ENCODE measurements at places on chromosomes 12 and 14.
A peak's percentile ranks its signal among the peaks of the same experiment; 100 is the strongest.

- H3K27ac ChIP-seq = no peak overlapping the region
- H3K27me3 ChIP-seq = no peaks in the 10 kb centered on the region
- peaks cover 22% of the 10 kb centered on the region for H3K4me1 ChIP-seq
- H3K36me3 ChIP-seq = no peaks in the 10 kb centered on the region
These were observed 16.0 kb downstream of the VSX2 start for GRCh38 chr14:74255281-74255680.

GRCh38 chr14:51552275-51552674 is 99.4 kb upstream of the FRMD6 start:
- no peaks in the 10 kb centered on the region for H3K27me3 ChIP-seq
- H3K36me3 ChIP-seq = no peaks in the 10 kb centered on the region
- H3K4me3 ChIP-seq = no peak overlapping the region
- H3K4me1 ChIP-seq = peaks cover 11% of the 10 kb centered on the region
- no peak for DNase-seq

- H3K4me1 ChIP-seq = no peaks in the 10 kb centered on the region
- H3K27me3 ChIP-seq = no peaks in the 10 kb centered on the region
- no peak overlapping the region for H3K4me3 ChIP-seq
- no peaks in the 10 kb centered on the region for H3K36me3 ChIP-seq
- no peak overlapping the region for H3K27ac ChIP-seq
These were observed 316.0 kb downstream of the CCDC91 start for GRCh38 chr12:28506271-28506670.

GRCh38 chr12:105574056-105574715 is 243.7 kb downstream of the C12orf75 start:
- no peak for DNase-seq
- H3K27me3 ChIP-seq = no peaks in the 10 kb centered on the region
- H3K36me3 ChIP-seq = no peaks in the 10 kb centered on the region
- H3K4me1 ChIP-seq = no peaks in the 10 kb centered on the region

GRCh38 chr12:132537836-132538662 is 48.1 kb downstream of the FBRSL1 start:
- no peak overlapping the region for H3K4me3 ChIP-seq
- no peak overlapping the region for H3K27ac ChIP-seq
- no peaks in the 10 kb centered on the region for H3K36me3 ChIP-seq
- H3K27me3 ChIP-seq = no peaks in the 10 kb centered on the region
- H3K4me1 ChIP-seq = no peaks in the 10 kb centered on the region

DNA sequence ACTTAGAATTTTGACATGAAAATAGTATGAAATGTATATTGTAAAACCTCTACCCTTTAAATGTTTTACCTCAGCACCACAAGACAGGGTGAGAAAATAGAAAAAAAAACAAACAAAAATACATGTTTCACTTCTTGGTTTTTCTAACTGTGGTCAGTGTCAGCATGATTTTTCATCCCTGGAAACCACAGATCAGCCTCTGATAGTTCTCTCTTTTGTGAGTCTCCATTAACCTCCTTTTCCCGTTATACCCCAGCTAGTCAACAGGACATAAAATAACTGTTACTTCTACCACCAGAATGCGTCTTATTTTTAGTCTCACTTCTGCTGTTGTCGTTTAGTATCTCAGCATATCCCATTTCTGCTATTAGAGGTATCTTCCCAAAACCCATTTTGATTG is 48.3 kb upstream of the KCNMB4 start:
- H3K4me1 ChIP-seq = peaks cover 12% of the 10 kb centered on the region
- no peak for DNase-seq

DNA sequence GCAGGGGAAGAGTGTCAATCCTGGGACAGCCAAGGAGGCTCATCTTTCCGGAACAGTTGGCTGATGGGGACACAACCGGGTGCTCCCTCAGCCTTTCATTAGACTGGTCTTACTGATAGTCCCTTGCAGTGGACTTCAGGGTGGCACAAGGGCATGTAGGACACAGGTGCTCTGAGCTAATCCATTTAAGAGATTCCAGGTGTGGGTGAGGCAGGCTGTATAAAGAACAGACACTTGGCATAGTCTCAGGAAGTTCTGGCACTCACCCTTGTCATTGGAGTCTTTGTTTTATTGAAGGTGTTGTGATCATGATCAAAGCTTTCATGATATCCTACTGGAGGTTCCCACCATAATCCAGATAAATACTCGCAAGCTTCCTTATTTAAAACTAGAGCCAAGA is 341.6 kb downstream of the EMP1 start:
- no peaks in the 10 kb centered on the region for H3K36me3 ChIP-seq
- no peak overlapping the region for H3K27ac ChIP-seq
- no peaks in the 10 kb centered on the region for H3K4me1 ChIP-seq
- no peaks in the 10 kb centered on the region for H3K27me3 ChIP-seq
- no peak overlapping the region for H3K4me3 ChIP-seq

DNA sequence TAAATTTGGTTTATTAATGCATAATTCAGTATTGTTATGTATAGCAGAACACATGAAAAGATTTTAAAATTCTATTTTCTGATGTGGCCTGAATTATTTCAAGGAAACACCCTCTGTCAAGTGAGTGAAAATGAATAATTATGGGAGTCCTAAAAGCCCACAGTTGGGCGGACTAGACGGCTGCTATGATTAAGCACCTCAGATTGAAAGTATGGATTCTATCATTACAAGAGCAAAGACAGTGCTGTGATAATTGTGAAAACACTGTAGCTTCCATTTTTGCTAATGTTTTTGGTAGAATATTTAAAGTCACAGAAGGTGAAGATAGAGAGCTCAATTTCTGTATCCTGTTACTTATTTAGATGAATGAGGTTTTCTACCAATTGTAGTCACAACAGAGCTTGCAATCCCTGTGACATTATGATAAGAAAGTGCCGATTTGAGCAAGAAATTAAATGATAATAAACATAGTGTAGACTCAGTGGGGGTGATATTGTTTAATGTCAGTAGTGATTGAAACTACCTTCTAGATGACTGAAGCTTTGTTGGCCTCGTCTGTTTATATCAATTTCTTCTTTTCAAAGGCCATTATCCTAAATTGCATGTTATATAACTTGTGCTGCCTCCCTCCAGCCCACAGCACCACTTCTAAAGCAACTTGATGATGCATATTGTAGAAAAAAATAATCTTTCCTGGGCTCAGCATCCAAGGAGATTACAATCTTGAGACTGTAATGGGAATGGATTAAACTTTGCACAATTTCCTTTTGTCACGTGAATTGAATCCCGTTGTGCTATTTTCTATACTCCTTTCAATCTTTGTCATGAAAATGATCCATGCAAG is 359.8 kb downstream of the BTG1 start:
- DNase-seq = no peak
- H3K27ac ChIP-seq = no peak overlapping the region
- no peak overlapping the region for H3K4me3 ChIP-seq
- no peaks in the 10 kb centered on the region for H3K27me3 ChIP-seq
- no peaks in the 10 kb centered on the region for H3K4me1 ChIP-seq

GRCh38 chr12:47123730-47124129 is 44.0 kb upstream of the AMIGO2 start:
- H3K27me3 ChIP-seq = no peaks in the 10 kb centered on the region
- H3K4me1 ChIP-seq = peaks cover 9% of the 10 kb centered on the region
- no peak overlapping the region for H3K4me3 ChIP-seq
- DNase-seq = no peak

GRCh38 chr14:68417009-68417650 is 375.7 kb downstream of the ZFP36L1 start:
- H3K4me1 ChIP-seq = no peaks in the 10 kb centered on the region
- DNase-seq = no peak
- no peaks in the 10 kb centered on the region for H3K36me3 ChIP-seq
- H3K27me3 ChIP-seq = no peaks in the 10 kb centered on the region
- no peak overlapping the region for H3K4me3 ChIP-seq
- no peak overlapping the region for H3K27ac ChIP-seq

- H3K4me3 ChIP-seq = no peak overlapping the region
- peaks cover 62% of the 10 kb centered on the region for H3K4me1 ChIP-seq
- peak overlapping the region; percentile 92 for H3K27ac ChIP-seq
- peak; percentile 53 for DNase-seq
These were observed 160.1 kb downstream of the EPS8 start for GRCh38 chr12:15629108-15629507.

DNA sequence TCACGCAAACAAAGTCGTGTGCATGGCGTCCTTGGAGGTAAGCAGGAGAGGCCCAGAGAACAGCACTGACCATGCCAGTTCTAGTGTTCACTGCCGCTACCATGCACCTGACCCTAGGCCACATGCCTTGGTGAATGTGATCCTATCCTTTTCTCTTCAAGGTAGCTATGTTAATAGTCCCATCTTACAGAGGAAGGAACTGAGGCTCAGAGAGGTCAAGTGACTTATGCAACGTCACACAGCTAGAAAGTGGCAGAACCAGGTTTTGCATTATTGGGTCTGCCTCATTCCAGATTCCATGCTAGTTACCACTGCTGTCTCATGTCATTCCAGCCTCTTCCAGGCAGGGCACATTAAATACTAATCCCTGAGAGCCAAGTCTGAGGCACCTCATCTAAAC is 85.2 kb downstream of the FOXN4 start:
- no peak for DNase-seq
- H3K4me3 ChIP-seq = no peak overlapping the region
- H3K4me1 ChIP-seq = no peaks in the 10 kb centered on the region
- peaks cover 33% of the 10 kb centered on the region for H3K36me3 ChIP-seq
- no peaks in the 10 kb centered on the region for H3K27me3 ChIP-seq

DNA sequence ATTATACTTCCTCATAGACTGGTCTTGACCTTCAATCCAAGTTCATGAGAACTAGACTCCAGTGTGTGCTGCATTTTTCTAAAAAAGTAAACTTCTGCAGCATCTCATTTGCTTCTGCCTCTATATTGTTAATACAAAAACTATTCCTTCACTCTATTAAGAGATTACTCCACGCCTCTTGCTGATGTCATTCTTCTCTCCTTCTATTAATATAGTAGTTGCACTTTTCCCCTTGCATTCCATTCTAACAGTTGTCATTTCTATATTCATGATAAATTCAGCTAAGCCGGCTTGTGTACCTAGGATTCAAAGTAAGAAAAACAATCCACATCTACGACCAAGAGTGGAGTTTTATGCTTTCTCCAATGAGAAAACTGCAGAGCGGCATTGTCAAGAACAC is 480.4 kb upstream of the NOVA1 start:
- no peak overlapping the region for H3K4me3 ChIP-seq
- DNase-seq = no peak
- H3K4me1 ChIP-seq = peaks cover 19% of the 10 kb centered on the region
- no peaks in the 10 kb centered on the region for H3K36me3 ChIP-seq
- H3K27ac ChIP-seq = peak overlapping the region; percentile 54

- no peak for DNase-seq
- H3K4me1 ChIP-seq = peaks cover 6% of the 10 kb centered on the region
- H3K27ac ChIP-seq = no peak overlapping the region
- no peak overlapping the region for H3K4me3 ChIP-seq
These were observed 212.6 kb downstream of the SLC16A7 start for GRCh38 chr12:59808317-59808910.

DNA sequence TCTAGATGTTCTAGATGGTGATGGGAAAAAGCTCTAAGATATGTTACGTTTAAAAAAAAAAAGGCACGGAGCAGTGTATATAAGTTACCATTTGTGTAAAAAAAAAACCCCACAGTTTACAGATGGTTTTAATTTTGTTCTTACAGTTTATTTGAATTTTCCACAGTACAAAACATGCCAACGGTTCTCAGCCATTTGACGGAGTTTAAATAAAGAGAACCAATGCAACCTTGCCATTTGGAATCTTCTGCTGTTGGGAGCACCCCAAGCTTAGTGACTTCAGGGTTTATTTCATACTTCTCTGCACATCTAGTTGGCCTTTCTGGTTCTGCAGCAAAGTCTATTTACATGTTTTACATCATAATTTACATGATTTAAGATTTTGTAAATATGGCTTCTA is 7.7 kb upstream of the HPD start:
- H3K4me1 ChIP-seq = peaks cover 2% of the 10 kb centered on the region
- no peak for DNase-seq
- no peak overlapping the region for H3K4me3 ChIP-seq
- no peak overlapping the region for H3K27ac ChIP-seq
- no peaks in the 10 kb centered on the region for H3K36me3 ChIP-seq

GRCh38 chr14:30607156-30607780 is 14.9 kb upstream of the SCFD1 start:
- peaks cover 5% of the 10 kb centered on the region for H3K36me3 ChIP-seq
- H3K27ac ChIP-seq = no peak overlapping the region
- H3K4me1 ChIP-seq = peaks cover 7% of the 10 kb centered on the region

GRCh38 chr14:58272588-58273372 is 25.6 kb upstream of the ARID4A start:
- no peak overlapping the region for H3K4me3 ChIP-seq
- H3K36me3 ChIP-seq = peaks cover 40% of the 10 kb centered on the region
- peaks cover 48% of the 10 kb centered on the region for H3K4me1 ChIP-seq
- DNase-seq = no peak
- no peaks in the 10 kb centered on the region for H3K27me3 ChIP-seq

DNA sequence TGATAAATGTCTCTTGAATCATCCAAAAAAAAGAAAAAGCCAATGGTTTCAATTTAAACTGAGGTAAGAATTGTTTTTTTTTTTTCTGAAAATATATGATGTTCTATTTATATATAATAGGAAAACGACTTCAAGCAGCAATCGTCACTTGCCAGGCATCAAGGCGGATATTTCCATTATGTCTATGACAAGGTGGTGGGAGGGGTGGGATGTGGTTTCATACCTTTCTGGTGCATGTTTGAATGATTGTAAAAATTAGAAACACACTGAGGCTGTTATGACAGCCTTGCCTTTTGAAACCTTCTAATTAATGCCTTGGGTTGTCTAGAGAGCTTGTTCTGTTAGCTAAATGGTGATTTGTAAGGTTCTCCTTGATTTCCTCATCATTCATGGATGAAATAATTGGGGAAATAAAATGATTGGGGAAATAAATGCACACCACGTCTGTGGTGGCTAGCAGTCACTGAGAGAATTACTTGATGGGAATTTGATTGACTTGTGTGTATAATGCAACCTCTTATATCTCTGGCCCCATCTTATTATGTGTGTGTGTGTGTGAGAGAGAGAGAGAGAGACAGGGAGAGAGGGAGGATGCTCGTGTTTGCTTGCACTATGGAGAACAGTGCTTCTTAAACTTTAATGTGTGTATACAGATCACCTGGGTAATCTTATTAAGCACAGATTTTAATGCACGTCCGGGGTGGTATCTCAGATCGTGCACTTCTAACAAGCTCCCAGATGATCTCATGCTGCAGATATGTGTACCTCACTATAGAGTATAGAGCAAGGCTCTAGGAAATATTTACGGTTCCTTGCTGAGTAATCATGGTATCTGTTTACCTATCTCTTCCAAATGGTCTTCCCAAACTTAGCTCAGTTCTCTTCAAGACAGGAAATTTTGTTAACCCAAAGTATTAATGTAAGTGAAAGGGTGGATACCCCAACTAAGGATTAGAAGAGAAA is 502.6 kb downstream of the DIO2 start:
- H3K27me3 ChIP-seq = no peaks in the 10 kb centered on the region
- no peaks in the 10 kb centered on the region for H3K36me3 ChIP-seq
- peaks cover 5% of the 10 kb centered on the region for H3K4me1 ChIP-seq
- no peak overlapping the region for H3K4me3 ChIP-seq
